ENCODE measurements at places on chromosomes 6 and 20. TPM values are rescaled to one million over a fixed set of nuclear protein-coding genes. Genes with fewer than 3 reads are reported as not detected.

HAO1 gene
- total RNA-seq: not detected

GPX5 gene
- not detected for total RNA-seq

CEP57L1 gene
- 23.9 TPM for total RNA-seq

SMLR1 gene
- not detected for total RNA-seq

HEY2 gene
- not detected for total RNA-seq

ARFGEF3 gene
- 0.07 TPM for total RNA-seq

INSM1 gene
- not detected for total RNA-seq
